ENCODE measurements at places on chromosomes 4 and X.

DNA sequence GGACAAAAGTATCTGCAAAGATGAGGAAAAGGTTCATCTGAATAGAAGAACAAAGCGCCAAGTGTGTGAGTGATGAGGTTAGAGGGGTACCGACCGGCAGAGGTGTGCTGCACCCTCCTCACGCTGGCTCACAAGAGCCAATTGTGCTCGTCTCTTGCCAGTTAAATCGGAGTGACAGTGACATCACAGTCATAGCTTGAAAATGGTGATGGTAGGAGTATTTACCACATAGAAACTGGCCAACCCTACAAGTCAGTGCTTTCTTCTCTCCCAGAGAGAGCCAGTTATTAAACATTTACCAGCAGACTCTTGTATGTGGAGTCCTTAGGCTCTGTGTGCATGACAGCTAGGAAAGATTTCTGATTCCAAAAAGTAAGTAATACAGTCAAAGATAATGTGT, 32.4 kb downstream of the CLDN22 start:
- no peak for DNase-seq

DNA sequence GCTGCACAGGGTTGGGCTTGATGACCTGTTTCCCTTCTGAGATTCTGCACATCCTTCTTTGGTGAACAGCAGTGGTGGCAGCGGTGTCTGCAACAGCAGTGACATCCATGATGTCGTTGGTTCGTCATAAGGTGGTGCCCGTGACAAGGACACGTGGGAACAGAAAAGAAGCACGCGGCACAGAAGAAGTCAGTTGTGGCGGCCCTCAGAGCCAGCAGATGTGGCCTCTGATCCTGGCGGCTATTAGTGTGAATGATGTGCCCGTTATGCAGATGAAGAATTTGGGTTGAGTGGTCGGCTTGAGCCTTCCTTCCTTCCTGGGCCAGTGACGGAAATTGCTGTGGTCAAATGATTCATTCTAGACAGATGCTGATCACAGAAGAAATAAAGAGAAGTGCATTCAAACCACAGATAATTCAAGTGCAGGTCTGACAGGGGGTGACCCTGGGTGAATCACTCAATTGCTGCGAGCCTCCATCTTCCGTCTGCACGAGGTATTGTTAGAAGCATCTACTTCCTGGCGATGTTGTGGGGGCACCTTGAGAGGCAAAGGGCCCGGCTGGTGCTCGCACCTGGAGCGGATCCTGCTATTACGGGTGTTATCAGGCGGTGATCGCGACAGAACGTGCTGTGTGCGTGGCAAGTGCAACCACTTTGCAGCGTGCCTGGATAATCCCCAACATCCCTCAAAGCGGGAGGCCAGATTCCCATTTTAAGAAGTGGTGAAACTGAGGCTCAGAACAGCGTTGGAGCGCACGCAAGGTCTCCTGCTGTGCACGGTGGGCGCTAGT, 215.2 kb upstream of the PSAPL1 start:
- peak; percentile 20 for DNase-seq

DNA sequence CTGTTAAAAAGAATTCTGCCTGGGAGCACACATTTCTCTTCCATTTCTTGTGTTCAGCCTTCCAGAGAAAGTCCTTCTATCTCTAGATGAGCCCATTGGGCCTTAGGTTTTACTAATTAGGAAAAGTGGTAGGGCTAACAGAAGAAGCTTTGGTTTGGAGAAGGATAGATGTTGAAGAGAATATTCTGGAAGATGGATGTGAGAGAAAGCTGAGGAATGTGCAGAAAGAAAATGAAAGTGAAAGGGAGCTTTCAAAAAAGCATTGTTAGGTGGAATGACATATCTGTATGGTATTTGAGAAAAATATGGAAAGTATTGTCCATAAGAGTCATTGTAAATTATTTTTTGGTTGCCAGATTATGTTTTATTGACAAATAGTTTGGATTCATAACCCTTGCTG, 474.8 kb upstream of the SLIT2 start:
- DNase-seq = no peak

- DNase-seq = no peak
Observed at GRCh38 chr4:158020176-158020575, 152.6 kb downstream of the GASK1B start.

DNA sequence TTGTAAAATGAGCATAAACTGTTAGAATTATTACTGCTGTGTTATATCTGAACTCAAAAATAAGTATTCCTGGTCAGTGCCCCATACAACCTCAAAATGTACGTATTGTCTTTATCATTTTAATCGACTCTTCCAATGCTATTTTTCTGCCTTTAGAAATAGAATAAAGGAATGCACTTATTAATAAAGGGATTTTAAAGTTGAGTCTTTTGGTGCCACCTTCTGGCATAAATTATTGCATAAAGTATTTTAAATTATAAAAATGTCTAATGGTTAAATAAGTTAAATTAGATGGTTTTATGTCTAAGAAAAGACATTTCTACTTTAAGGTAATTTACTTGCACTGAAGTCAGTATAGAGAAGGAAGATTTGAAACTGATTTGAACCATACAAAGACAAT, 424.0 kb upstream of the NDST4 start:
- no peak for DNase-seq

DNA sequence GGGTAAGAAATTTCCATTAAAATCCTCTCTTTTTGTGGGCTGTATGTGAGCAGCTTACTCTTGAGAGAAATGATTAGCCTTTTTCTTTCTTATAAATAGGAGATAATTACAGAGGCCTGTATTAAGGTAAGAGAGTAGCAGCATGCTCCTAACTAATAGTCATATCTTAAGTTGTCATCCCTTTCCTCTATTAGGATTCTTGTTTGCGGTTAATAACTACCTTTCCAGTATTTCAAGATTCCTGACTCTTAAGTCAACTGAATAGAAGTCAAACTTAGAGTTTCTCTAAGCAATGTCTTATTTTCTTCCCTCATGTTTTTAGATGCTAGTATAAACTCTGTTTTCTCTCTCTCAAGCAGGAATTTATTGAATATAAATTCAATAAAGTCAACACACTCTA, 139.9 kb upstream of the GPRIN3 start:
- no peak for DNase-seq

DNA sequence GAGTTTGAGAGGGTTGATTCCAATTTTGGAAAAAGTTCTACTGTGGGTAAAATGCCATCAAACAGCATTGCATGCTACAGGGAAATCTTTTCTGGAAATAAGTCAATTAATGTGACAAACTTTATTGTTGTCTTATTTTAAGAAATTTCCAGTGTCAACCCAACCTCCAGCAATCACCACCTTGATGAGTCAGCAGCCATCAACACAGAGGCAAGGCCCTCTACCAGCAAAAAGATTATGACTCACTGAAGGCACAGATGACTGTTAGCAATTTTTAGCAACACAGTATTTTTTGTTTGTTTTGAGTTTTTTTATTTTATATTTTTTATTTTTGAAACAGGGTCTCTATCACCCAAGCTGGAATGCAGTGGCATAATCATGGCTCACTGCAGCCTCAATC, 165.4 kb upstream of the C1QTNF7 start:
- no peak for DNase-seq

GRCh38 chrX:43375136-43375535, 281.0 kb upstream of the MAOA start:
- no peak for DNase-seq

DNA sequence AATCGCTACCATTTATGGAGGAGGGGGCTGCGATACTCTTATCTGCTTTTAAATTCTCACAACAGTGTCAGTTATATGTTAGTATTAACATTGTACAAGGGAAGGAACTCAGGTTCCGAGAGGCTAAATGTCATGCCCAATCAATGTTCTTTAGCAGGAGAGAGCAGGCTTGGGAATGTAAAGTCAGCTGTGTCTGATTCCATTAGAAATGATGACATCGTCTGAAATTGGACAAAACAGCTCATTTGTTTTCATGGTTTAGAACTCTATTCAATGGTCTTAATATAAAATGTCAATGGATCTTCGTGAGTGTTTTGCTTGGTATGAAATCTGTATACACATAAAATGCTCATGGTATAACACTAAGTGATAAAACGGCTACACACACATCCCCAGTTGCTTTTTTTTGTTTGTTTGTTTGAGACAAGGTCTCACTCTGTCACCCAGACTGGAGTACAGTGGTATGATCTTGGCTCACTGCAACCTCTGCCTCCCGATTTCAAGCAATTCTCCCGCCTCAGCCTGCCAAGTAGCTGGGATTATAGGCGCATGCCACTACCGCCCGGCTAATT, 11.9 kb upstream of the SH3KBP1 start:
- DNase-seq = no peak

DNA sequence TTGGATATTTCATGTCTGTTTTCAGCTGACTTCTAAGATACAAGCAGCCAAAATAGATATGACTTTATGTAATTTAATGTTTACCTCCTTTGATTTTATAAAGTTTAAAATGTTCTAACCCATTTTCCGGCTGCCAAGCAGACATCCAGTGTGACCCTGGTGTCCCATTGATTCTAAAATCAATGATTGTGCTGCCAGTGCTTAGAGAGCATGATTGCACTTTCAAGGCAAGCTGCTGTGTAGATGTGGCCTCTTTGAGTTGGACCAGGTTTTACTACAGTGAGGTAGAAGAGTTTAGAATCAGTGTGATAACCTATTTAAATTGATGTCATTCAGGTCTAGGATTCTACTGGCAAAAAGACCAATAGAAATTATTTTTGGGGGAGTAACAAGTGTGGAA, 730.9 kb downstream of the STPG2 start:
- no peak for DNase-seq

GRCh38 chr4:90824266-90825150, 697.3 kb downstream of the CCSER1 start:
- no peak for DNase-seq

DNA sequence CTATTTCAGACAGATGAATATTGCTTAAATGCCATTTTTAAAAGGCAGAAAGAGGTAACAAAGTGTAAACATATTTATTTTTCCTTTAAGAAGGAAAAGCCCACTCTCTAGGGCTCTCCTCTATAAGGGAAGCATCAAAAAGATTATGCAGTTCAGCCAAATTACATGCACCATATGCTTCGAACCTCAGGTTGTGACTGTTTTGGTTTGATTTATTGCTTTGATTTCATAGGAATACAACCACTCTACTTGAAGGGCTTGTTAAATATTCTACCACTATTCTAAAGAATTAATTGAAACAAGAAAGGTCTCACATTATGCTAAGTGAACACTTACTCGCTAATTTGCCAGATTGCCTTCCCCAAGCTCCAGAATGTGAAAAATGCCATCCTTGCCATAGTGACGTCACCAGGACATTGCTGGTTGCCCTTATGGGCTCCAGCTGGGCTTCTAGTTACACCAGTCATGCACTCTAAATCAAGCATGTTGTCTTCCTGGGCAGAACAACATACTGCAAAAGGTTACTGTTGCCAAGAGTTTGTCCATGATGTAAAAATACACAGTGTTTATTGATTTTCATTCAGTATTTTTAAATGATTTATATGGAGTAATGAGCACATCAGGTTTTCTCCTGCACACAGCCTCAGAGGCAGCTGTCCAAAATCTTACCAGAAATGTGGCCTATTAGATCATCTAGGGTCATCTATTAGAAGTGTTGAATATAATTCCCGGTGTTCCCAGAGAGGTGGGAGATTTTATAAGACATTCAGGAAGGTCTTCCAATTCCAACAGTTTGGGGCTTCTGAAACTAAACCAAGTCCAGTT, 164.4 kb upstream of the RAPGEF2 start:
- DNase-seq = no peak

DNA sequence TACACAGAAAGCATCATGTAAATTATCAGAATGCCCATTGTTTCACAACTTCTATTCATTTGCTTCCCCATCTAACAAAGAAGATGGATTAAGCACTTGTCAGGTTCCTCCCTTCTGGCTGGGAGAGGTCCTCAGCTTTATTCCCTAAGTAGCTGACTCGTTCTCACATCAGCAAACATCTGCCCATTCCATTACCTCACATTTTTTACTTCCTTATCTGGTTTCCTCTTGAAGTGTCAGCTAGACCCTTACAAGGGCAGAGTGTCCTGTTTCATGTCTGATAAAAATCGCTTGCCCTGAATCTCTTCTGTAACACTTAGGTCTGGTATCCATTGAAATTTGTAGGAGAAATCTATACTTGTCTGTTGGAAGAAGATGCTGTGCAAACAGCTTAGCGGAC, 34.7 kb downstream of the TMPRSS11A start:
- no peak for DNase-seq

Data from activated CD4-positive, alpha-beta T cell treated with anti-CD3 and anti-CD28 coated beads, Interleukin-2, amount 50 U/mL, for 4 hours (primary cell).